ENCODE measurements at places on chromosomes 11 and 22. TPM values are rescaled to one million over a fixed set of nuclear protein-coding genes. Genes with fewer than 3 reads are reported as not detected.

- no peak for DNase-seq
These were observed 2.5 kb upstream of the CD81 start for GRCh38 chr11:2374456-2375201.

DNA sequence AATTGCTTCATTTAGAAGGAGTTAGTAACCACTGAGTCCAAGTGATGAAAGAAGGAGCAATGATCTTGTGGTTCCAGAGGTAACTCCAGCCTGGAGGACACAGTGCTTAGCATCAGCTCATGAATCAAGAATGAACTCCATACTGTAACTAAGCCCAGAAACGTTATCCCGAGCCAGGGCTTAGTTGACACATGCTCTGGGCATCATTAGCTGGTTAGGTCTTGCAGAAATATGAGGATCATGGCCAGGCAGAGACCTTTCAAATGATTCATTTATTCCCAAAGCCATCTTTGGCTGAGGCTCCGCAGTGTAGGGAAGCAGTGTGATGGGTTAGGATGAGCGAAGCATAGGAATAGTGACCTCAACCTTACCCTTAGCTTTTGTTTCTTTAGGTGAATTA, 277.4 kb downstream of the FAM76B start:
- peak; percentile 71 for DNase-seq

DNA sequence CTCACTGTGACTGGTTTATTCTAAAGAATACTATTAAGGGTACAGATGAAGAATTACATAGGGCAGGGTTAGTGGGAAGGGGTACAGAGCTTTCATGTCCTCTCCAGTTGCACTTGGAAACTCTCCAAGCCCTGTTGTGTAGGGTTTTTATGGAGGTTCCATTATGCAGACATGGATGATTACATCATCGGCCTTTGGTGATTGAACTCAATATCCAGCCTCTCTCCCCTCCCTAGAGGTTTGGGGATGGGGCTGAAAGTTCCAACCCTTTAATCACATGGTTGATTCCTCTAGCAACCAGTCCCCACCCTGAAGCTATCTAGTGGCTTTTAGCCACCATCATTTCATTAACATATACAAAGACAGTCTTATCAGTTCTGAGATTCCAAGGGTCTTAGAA, 472.6 kb downstream of the BUD13 start:
- no peak for DNase-seq

- DNase-seq: no peak
These were observed 29.3 kb upstream of the NFAM1 start for GRCh38 chr22:42461511-42461910.

DNA sequence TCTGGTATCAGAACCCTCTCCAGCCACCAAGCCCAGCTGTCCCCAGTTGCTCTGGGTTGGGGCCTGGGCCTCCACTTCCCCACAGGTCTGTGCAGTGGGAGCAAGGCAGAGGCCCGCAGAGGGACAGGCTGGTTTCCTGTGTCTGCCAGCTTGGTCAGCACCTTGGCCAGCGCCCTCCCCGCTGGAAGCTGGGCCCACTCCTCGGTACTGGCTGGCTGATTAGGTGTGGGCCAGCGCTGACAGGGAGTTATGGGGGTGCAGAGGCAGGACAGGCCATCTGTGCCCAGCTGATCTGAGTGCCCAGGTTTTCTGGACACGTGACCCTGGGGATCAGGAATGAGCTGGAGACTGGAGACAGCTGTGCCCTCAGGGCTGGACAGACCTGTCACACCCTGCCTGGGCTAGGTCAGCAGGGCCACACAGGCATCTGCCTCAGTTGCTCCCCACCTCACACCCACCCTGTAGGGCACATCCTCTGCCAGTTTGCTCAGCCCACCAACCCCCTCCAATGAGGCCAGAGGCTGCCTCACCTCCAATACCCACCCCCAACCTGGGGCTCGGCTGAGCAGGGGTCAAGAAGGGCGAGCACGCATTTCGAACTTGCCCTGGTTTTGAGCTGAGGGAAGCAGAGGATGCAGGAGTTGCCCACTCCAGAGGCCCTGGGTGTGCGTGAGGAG, 175.3 kb downstream of the IGLL1 start:
- no peak for DNase-seq

- DNase-seq: no peak
These were observed 30.1 kb upstream of the TNRC6B start for GRCh38 chr22:40147388-40148176.

The GTPBP1 gene
- 43.4 TPM for total RNA-seq

The SYT8 gene
- 0.61 TPM for total RNA-seq

The TRIM51 gene
- not detected for total RNA-seq

The CTSW gene
- total RNA-seq: not detected

The THY1 gene
- total RNA-seq: 8.4 TPM

Data from adrenal gland (tissue), 19 donors.